T-cell (primary cell): ENCODE measurements at places on chromosomes 5 and 9.
A peak's percentile ranks its signal among the peaks of the same experiment; 100 is the strongest.

GRCh38 chr9:135345775-135346433, 133.7 kb upstream of the PPP1R26 start:
- no peaks in the 10 kb centered on the region for H3K36me3 ChIP-seq
- peaks cover 56% of the 10 kb centered on the region for H3K27me3 ChIP-seq
- no peak overlapping the region for H3K4me3 ChIP-seq
- H3K27ac ChIP-seq: no peak overlapping the region
- no peaks in the 10 kb centered on the region for H3K4me1 ChIP-seq

GRCh38 chr9:4309806-4310205, 9.9 kb upstream of the GLIS3 start:
- no peak for DNase-seq
- H3K27ac ChIP-seq: no peak overlapping the region
- H3K36me3 ChIP-seq: no peaks in the 10 kb centered on the region

DNA sequence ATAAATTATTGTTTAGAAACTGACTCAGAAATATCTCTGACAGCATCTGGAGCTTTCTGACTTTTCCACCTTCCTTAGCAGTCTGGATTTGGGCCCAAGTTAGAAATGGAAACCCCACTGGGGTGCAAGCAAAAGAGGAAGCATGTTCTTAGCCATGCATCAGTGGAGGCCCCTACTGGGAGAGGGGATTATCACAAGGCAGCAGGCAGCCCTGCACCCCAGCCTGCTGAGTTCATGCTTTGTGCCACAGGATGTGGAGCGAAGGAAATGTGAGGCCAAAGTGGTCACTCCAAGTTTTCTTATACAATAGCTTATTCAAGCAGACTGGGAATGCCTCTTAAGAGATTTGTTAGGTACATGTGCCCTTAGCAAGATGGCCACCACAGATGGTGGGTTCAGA, 146.5 kb upstream of the TLX3 start:
- H3K4me1 ChIP-seq: no peaks in the 10 kb centered on the region
- peak; percentile 1 for DNase-seq
- H3K36me3 ChIP-seq: no peaks in the 10 kb centered on the region
- H3K27ac ChIP-seq: no peak overlapping the region
- H3K4me3 ChIP-seq: no peak overlapping the region
- H3K27me3 ChIP-seq: no peaks in the 10 kb centered on the region

GRCh38 chr9:126093771-126094170, 232.9 kb upstream of the MVB12B start:
- H3K27ac ChIP-seq: no peak overlapping the region
- H3K4me3 ChIP-seq: no peak overlapping the region
- DNase-seq: no peak
- no peaks in the 10 kb centered on the region for H3K4me1 ChIP-seq
- H3K36me3 ChIP-seq: no peaks in the 10 kb centered on the region

DNA sequence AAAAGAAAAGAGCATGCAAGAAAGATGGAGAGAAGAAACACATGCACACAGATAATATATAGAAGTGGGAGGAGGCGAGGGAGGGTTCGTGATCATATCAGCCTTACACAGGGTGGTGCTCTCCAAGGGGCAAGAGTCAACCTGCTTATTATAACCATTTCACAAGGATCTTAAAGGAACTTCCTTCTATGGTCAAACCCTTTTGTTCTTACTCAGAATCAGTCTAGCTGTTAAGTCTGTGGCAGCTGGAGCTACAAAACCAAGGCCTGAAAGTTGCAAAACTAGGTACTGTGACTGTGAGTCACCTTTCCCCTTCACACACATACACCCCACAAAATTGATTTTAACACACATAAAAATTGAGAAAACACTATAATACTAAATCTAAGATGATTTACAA, 18.5 kb upstream of the ERMP1 start:
- H3K27me3 ChIP-seq: no peaks in the 10 kb centered on the region
- peaks cover 8% of the 10 kb centered on the region for H3K4me1 ChIP-seq
- H3K36me3 ChIP-seq: no peaks in the 10 kb centered on the region
- DNase-seq: peak; percentile 7
- H3K27ac ChIP-seq: peak overlapping the region; percentile 46

DNA sequence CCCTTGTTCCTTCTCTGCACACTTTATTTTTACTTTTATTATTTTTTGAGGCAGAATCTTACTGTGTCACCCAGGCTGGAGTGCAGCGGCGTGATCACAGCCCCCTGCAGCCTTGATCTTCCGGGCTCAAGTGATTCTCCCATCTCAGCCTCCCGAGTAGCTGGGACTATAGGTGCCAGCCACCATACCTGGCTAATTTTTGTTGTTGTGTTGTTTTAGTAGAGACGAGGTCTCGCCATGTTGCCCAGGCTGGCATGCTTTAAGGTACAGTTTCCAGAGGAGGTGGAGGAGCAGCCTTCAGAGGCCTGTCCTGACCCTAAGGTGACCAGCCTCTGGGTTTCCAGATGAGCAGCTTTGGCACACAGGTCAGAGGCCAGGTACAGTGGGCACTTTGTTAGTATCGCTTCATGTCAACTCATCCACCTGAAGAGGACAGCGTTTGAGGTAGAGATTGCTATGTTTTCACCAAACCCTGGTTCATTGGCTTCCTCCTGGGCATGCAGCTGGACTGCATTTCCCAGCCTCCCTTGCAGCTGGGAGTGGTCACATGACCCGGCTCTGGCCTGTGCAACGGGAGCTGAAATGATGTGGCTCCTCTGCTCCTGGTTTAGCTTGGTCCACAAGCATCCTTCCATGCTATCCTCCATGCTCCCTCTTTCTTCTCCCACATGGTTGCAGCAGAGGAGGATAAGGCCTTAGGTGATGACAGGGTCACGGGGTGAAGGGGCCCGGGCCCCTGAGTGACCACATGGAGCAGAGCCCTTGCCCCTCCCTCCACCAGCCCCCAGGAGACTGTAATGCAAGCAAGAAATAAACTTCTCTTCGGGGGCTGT, 139.3 kb upstream of the IER5L start:
- H3K4me3 ChIP-seq: no peak overlapping the region
- H3K36me3 ChIP-seq: peaks cover 3% of the 10 kb centered on the region
- peaks cover 22% of the 10 kb centered on the region for H3K4me1 ChIP-seq
- H3K27me3 ChIP-seq: no peaks in the 10 kb centered on the region
- DNase-seq: no peak
- H3K27ac ChIP-seq: no peak overlapping the region

DNA sequence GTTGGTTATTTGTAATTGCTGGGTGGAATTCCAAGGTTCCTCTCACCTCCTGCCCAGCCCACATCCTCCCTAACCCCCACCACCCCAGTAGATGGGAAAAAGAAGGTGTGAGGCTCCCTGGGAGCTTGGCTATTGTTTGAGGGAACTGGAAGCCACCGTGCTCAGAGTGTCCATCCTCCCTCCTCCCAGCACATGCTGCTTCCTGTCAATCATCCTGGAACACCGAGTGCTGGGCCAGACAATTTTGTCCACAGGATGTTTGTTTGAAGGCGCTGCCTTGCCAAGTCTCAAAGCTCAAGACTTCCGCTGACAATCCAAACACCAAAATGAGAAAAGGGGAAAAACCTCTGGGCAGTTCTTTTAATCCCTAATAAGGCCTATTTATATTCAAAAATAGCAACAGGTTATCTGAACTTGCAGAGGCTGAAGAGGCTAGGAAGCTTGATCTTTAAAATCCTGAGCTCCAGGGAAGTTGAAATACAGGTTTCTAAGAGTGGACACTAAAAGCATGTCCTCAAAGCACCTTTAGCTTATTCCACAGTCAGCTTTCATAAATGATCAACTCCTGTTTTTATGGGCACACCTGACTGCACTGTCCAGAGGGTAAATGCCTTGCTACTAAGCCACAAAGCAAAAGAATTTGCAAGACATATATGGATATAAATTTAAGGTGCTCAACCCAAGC, 286.7 kb downstream of the NFIB start:
- H3K27me3 ChIP-seq: no peaks in the 10 kb centered on the region
- H3K36me3 ChIP-seq: no peaks in the 10 kb centered on the region
- no peak for DNase-seq
- H3K4me3 ChIP-seq: no peak overlapping the region
- no peak overlapping the region for H3K27ac ChIP-seq

DNA sequence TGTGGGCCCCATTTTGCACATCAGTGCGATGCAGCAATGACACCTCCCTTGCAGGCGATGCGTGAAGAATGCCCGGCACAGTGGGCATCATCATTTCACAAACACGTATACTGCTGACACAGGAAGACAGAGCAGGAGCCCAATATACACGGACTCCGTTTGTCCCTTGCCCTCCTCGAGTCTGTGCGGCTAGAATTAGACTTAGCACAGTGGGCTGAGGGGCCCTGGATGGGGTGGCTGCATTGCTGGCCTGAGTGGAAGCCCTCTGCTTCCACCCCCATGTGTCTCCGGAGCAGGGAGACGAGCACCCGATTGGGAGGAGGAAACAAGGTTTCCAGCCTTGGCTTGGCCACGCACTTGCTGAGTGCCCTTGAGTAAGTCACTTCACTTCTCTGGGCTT, 40.8 kb downstream of the GSN start:
- no peak overlapping the region for H3K27ac ChIP-seq
- H3K4me3 ChIP-seq: no peak overlapping the region
- no peaks in the 10 kb centered on the region for H3K27me3 ChIP-seq

- H3K27me3 ChIP-seq: no peaks in the 10 kb centered on the region
- peaks cover 2% of the 10 kb centered on the region for H3K4me1 ChIP-seq
- peaks cover 32% of the 10 kb centered on the region for H3K36me3 ChIP-seq
- H3K27ac ChIP-seq: no peak overlapping the region
These were observed 31.7 kb downstream of the SPACA9 start for GRCh38 chr9:132910376-132910775.

- DNase-seq: no peak
- no peaks in the 10 kb centered on the region for H3K36me3 ChIP-seq
- H3K4me3 ChIP-seq: no peak overlapping the region
- peaks cover 8% of the 10 kb centered on the region for H3K4me1 ChIP-seq
- no peaks in the 10 kb centered on the region for H3K27me3 ChIP-seq
These were observed 14.4 kb downstream of the FAM219A start for GRCh38 chr9:34443976-34444375.

GRCh38 chr5:80871541-80871961, 88.6 kb upstream of the RASGRF2 start:
- DNase-seq: no peak
- no peak overlapping the region for H3K4me3 ChIP-seq
- H3K36me3 ChIP-seq: peaks cover 23% of the 10 kb centered on the region
- no peaks in the 10 kb centered on the region for H3K27me3 ChIP-seq

- no peaks in the 10 kb centered on the region for H3K36me3 ChIP-seq
- H3K27me3 ChIP-seq: no peaks in the 10 kb centered on the region
- H3K4me3 ChIP-seq: no peak overlapping the region
- DNase-seq: no peak
These were observed 44.9 kb downstream of the APBA1 start for GRCh38 chr9:69627281-69627680.

- peak overlapping the region; percentile 97 for H3K4me3 ChIP-seq
- no peaks in the 10 kb centered on the region for H3K36me3 ChIP-seq
- H3K4me1 ChIP-seq: peaks cover 46% of the 10 kb centered on the region
- H3K27me3 ChIP-seq: no peaks in the 10 kb centered on the region
- H3K27ac ChIP-seq: no peak overlapping the region
- no peak for DNase-seq
These were observed 546 bp downstream of the DNAJB5 start for GRCh38 chr9:34989946-34990635.

DNA sequence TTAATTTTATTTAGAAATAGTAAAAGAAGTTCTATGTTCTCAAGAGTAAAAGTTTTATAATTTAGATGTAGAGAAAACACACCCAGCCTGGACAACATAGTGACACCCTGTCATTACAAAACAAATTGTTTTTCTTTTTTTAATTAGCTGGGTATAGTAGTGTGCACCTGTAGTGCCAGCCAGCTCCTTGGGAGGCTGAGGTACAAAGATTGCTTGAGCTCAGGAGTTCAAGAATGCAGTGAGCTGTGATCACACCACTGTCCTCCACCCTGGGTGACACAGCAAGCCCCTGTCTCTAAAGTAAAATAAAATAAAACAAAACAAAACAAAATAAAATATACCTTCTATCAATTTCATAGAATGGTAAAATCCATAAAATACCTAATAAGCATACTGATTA, 1017.8 kb upstream of the DMAC1 start:
- no peak overlapping the region for H3K27ac ChIP-seq

GRCh38 chr5:124530916-124531315, 215.5 kb downstream of the ZNF608 start:
- H3K4me1 ChIP-seq: no peaks in the 10 kb centered on the region
- DNase-seq: no peak
- no peaks in the 10 kb centered on the region for H3K27me3 ChIP-seq
- no peak overlapping the region for H3K27ac ChIP-seq

DNA sequence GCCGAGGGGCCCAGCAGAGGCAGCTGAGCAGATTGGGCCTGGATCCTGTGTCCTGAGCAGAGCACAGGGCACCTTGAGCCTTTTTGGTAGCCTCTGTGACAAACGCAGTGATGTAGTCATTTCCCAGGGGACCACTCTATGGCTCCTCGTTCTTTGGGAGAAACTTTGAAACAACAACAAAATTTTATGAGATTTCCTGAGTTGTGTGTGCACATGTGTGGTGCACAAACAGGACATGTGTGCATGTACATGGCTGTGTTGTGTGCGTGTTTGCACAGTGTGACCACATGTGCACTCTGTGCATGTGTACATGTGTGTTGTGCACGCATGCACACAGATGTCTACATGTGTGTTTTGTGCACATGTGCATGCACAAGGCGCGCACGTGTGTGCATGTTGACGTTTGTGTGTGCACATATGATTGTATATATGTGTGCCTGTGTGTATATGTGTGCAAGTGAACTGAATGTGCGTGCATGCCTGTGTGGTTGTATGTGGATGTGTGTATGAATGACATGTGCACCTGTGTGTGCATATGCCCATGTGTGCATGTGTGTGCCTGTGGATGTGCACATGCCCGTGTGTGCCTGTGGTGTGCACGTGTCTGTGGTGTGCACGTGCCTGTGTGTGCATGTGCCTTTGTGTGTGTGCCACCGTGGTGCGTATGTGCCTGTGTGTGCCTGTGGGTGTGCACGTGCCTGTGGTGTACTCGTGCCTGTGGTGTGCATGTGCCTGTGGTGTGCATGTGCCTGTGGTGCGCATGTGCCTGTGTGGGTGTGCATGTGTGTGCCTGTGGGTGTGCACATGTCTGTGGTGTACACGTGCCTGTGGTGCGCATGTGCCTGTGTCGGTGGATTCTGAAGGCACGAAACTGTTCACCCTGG, 221.6 kb downstream of the CACNA1B start:
- no peaks in the 10 kb centered on the region for H3K4me1 ChIP-seq
- H3K27me3 ChIP-seq: no peaks in the 10 kb centered on the region
- no peaks in the 10 kb centered on the region for H3K36me3 ChIP-seq
- H3K27ac ChIP-seq: no peak overlapping the region
- H3K4me3 ChIP-seq: no peak overlapping the region
- no peak for DNase-seq
